ENCODE measurements at places on chromosomes 3 and 15.

GRCh38 chr3:187629711-187630110, 40.5 kb downstream of the SST start:
- DNase-seq = no peak

- no peak for DNase-seq
Measured at GRCh38 chr3:58175437-58176184, 35.2 kb downstream of the DNASE1L3 start.

GRCh38 chr15:35567392-35567791, 21.4 kb upstream of the DPH6 start:
- no peak for DNase-seq

DNA sequence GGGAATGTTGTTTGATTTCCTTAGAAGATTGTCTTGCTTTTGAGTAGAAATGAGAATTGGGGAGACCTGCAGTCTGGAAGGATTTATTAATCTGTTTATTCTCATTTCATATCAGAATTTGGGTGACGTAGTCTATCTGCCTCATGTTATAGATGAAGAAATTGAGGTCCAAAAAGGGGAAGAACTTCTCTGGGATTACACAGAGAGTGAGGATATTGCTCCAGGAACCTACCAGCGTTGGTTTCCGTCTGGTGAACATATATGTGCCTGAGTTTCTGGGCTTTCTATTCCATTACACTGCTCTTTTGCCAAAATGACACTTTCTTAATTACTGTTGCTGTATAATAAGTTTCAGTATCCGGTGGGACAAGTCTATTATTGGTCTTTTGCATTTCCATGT, 51.8 kb downstream of the CTDSPL start:
- no peak for DNase-seq

GRCh38 chr15:81195339-81195864, 1.3 kb upstream of the IL16 start:
- no peak for DNase-seq

- DNase-seq = peak; percentile 74
Measured at GRCh38 chr3:141875893-141876380, 506 bp upstream of the ATP1B3 start.

GRCh38 chr3:126117212-126117611, 33.3 kb upstream of the SLC41A3 start:
- DNase-seq = no peak

GRCh38 chr15:45498701-45499100, 23.9 kb downstream of the SLC30A4 start:
- no peak for DNase-seq

DNA sequence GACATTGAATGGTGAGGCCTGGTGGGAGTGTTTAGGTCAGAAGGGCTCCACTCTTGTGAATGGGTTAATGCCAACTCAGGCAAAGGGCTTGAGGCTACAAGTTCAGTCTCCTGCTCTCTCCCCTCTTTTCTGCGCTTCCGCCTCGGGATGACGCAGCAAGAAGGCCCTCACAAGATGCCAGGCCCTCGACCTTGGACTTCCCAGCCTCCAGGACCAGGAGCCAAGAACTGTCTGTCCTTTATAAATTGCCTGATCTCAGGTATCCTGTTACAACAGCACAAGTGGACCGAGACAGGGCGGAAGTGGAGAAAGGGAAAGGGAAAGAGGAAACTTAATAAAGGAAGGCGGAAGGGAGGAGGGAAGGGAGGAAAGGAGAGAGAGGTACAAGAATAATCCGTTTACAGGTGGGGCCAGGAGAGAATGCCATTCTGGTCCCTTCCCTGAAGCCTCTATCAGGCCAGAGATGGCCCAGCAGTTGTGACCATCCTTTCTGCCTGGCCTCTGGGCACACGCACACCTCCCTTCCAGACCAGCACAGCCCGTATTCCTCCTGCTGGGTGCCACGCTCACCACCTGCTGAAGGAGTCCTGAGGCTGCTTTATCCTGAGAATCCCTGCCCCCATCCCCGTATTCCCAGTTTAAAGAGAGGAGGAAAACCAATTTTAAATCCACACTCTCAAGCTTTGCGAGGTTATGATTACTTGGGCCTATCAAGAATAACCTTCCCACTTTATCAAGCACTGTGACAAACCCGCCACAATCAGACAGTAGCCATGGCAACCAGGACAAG, 64.2 kb downstream of the OXNAD1 start:
- no peak for DNase-seq

DNA sequence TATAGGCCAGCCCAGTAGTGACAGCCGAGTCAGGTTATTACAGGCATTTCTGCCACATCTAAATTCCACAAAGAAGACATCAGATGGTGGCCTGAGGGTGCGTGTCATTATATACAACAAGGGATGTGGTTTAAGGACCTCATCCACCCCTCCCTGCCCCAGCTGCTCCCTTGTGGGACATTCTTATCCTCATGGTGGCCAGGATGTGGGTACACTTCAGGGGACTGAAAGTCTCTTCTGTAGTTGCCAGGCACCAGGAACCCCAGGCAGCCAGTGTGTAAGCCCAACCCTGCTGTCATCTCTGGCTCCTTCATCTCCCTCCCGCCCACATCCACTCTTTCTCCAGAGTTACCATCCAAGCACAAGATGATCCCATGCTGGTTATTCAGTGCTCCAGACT, 224.9 kb upstream of the TOPAZ1 start:
- no peak for DNase-seq

- DNase-seq = no peak
Measured at GRCh38 chr3:17759901-17760300, 17.5 kb upstream of the TBC1D5 start.

GRCh38 chr15:57646087-57646486, 54.4 kb downstream of the MYZAP start:
- no peak for DNase-seq

DNA sequence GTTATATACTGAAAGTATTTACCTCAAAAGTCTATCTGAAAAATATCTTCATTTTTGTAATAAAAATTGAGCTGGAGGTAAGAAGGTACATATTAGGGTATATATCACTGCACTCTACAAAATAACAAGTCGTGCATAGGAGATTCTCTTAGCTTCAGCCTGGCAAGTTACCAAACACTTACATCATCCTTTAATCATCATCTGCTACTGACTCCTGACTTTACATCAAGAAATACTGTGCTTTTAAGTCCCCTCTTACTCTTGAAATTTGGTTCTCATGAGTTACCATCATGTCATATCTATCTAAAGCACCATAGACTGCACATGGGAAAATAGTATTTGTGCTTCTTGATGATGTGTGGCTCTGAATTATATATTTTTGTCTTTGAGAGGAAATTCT, 50.8 kb downstream of the LYSMD4 start:
- no peak for DNase-seq

DNA sequence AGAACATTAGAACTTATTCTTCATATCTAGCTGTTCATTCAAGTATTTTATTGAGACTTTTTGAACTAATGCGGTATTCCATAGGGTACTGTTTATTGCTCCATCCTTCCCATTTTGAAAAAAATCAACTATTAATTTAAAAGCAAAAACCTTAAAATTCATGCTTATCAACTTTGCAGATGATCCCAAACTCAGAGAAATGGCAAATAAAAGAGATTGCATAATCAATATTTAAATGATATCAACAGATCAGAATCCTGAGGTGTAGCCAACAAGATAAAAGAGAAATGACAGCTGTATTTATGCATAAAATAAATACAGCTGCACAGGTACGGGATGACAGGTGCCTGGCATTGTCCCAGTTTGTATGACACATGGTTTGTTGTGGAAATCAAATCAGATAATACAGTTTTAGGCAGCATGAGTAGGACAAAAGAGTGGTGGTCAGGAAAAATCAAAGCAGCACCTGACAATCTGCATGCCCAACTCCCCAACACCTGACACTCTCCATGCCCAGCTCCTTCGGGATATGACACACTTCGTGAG, 42.4 kb upstream of the CMTM8 start:
- DNase-seq = no peak

- peak; percentile 38 for DNase-seq
Measured at GRCh38 chr3:37072892-37073291, 79.6 kb downstream of the MLH1 start.

DNA sequence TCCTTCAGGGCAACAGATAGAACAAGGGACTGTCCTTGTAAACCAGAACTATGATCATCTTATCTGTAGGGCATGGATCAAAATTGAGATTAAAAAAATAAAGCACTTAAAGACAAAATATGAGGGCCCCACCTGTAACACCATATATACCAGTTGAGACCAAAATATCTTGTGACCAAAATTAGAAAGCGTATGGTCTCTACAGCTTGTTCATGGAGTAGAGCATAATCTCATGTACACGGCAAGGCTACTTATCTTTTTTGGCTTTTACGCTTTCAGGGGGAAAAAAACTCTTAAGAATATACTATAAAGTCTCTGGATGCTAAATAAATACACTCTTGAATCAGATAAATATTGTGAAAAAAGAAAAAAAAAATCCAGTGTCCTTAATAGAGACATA, 49.3 kb downstream of the ADAMTS9 start:
- no peak for DNase-seq

GRCh38 chr15:89401631-89402517, 67.2 kb upstream of the POLG start:
- DNase-seq = no peak

- DNase-seq = no peak
Measured at GRCh38 chr3:186361246-186361761, 730 bp downstream of the DGKG start.

DNA sequence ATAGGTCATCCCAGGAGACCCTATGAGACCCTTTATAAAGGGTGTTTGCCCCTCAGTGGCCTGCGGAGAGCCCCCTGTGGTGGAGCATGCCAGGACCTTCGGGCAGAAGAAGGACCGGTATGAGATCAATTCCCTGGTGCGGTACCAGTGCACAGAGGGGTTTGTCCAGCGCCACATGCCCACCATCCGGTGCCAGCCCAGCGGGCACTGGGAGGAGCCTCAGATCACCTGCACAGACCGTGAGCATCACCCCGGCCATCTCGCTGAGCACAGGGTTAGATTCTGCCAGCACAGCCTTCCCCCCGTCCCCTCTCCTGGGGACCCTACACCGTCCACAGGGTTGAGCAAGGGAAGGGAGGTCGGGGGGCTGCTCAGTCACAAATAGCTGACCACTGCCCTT, 21.6 kb downstream of the HAPLN3 start:
- DNase-seq = no peak

DNA sequence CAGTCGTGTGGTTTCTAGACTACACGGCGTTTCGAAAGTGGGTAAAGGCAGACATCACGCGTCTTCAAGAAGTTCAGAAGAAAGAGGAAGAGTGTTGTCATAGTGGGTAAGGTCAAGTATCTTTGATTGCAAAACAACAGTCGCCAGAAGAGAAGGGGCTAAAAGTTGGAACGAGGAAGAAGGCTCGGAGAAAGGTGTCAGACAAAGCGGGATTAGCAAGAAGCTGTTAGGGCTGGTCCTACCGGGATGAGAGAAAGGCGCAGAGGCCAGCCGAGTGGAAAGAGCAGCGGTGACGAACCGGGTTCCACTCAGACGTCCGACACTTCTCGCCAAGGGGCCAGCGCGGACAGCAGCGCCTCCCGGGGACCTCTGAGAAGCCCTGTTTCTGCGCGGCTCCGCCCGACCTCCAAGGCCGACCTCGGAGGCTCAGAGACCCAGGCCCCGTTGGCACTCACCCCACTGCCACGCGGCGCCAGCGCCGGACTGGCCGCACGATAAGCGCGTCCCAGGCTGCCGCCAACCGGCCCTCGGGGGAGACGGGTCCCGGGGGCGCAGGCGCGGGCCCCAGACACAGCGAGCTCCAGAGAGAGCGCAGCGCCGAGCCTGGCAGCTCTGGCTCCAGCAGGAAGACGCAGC, 436 bp downstream of the ADPGK start:
- DNase-seq = peak; percentile 49

DNA sequence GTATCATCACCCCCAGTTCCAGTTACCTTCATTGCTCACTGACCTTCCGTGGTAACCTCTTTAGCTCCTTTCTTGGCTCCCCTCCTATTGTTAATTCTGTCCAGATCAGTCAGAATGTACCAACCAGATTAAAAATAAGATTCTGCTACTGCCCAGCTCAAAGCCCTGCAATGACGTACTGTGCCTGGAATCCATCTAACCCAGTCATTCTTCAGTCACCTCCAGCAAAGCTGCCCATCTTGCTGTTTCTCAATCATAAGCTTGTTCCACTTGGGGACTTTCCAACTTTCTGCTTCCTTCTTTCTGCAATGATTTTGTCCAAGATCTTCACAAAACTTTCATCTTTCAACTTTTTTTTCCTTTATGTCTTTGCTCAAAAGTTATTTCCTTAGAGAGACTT, 512.0 kb upstream of the ZNF385D start:
- no peak for DNase-seq

- DNase-seq = peak; percentile 69
Measured at GRCh38 chr3:132029182-132029902, 5.5 kb downstream of the CPNE4 start.

- DNase-seq = no peak
Measured at GRCh38 chr3:72058493-72059081, 273.6 kb upstream of the PROK2 start.

- no peak for DNase-seq
Measured at GRCh38 chr3:9405756-9406155, 8.3 kb downstream of the SETD5 start.

DNA sequence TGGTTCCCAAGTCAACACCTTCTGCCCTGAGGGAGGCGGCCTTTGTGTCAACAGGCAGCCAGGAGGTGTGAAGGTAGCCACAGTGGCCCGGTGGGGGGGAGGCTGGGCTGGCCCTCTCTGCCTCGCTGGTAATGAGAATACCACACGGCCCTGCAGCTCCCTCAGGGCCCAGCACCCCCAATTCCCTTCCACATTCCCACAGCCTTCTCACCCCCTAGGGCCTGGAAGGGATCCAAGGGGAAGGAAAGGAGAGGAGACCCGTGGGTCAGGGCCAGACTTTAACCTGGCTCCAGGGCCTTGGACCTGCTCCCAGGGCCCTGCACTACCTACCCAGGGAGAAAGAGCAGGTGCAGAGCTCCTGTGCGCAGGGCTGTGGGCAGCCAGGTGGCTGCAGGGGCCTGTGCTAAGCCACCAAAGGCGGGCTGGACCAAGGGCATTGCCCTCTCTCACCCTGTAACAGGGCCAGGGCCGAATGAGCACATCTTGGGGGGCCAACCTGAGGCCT, 8.7 kb upstream of the MESP2 start:
- DNase-seq = no peak

GRCh38 chr3:165457096-165457495, 260.9 kb upstream of the SLITRK3 start:
- no peak for DNase-seq

DNA sequence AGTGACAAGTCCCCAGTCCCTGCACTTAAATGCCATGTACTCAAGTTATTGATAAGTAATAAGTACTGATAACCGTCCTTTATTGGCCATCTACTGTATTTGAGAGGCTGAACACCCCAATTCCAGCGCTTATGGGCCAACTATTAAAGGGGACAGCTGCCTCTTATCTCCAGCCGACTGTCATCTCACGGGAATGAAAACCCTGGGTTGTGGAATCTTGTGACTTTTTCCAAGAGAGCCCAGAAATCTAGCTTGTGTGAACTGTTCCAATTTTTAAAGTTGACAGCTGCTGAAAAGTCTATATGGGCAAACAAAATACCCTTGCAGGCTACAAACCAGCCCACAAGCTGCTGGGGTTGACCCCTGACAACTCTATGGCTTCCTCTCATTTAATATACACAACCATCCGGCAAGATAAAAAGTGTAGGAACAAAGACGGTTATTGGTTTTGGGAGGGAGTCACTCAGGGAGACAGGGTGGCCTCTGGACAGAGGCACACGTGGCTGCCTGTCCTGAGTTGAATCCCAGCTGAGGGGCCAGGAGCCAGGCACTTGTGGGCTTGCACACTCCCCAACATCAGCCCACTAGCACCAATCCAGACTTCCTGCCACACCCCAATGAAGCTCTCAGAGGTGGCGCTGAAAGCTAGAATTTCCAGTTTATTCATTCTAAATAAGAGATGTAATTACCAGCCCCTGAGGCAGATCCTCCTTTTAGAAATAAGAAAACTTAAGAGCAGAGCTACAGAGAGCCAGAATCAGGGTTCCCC, 16.2 kb downstream of the SPSB4 start:
- no peak for DNase-seq
